ENCODE measurements at places on chromosomes 5 and 9.

DNA sequence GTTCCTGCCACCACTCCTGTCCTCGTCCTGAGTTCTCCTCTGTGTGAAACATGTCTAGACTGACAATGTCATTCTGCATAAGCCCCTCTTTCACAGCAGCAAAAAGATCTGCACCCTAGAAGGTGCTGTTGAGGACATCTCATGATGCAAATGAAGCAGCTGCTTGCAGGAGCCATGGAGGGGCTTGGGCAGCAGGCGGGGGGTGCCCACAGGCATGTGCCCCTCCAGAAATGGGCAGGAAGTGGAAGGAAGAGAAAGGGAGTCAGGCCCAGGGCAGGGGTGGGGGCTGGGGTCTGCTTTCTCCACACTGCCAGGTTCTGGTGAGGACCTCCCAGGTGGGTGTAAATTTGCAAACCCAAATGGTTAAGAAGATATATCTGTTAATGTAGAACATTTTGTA lies 54.5 kb upstream of the KCNMB1 start:
- DNase-seq: no peak

GRCh38 chr9:88725300-88726019 lies 190.5 kb downstream of the NXNL2 start:
- DNase-seq: no peak

GRCh38 chr9:73780916-73781315 lies 629.3 kb downstream of the ANXA1 start:
- no peak for DNase-seq

DNA sequence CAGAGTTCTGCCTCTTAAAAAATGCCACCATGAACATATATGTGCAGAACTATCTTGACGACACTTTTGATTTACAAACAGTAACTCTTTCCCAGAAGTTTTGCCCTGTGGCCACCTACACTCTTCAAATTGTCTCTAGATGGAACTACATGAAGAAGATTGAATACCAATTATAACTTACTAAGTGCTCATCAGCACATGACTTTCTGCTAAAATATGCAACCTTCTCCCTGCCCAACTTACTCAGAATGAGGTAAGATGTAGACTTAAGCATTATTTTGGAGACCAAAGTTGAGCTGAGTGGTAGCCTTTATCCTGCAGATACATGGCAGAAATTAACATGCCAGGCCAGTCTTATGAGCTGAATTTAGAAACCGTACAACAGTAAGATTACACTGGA lies 105.4 kb downstream of the SEMA5A start:
- DNase-seq: no peak

DNA sequence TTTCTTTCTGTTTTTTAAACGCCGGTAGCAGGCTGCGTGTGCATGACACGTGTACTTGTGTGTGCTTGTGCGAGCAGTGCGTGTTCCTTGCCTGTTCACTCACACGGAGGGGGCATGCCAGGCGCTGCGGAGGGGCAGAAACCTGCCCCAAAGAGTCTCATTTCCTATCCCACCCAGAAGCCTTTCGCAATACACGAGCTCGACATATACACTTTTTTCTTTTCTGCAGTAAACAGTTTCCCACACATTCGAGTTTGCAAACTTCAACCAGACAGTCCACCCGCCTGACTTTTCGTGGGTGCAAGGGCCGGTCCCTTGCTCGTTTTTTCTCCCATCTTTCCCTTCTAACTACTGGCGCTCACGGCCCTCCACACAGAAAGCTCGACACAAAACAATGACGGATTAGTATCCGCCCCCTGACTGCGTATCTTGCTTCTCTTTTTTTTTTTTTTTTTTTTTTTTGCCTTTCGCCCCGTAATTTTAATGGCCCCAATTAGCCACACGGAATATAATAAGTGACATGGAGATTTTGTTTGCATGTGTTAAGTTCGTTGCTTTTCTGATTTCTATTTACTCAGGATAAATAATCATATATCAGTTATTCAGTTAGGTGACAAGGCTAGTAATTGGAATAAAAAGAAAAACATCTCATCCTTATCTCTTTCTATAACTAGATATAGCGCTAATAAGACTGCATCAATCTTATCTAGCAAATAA lies 5.3 kb upstream of the OTP start:
- DNase-seq: no peak

- no peak for DNase-seq
Measured at GRCh38 chr9:100219347-100219746, 120.3 kb downstream of the INVS start.

GRCh38 chr5:30069441-30070263 lies 1123.8 kb upstream of the CDH6 start:
- no peak for DNase-seq

GRCh38 chr9:126707083-126707482 lies 93.4 kb downstream of the LMX1B start:
- no peak for DNase-seq

GRCh38 chr9:120941046-120941770 lies 14.6 kb upstream of the TRAF1 start:
- no peak for DNase-seq

- DNase-seq: no peak
Measured at GRCh38 chr5:10578293-10578665, 14.4 kb downstream of the ANKRD33B start.

- no peak for DNase-seq
Measured at GRCh38 chr5:72179028-72179815, 71.9 kb downstream of the MAP1B start.

DNA sequence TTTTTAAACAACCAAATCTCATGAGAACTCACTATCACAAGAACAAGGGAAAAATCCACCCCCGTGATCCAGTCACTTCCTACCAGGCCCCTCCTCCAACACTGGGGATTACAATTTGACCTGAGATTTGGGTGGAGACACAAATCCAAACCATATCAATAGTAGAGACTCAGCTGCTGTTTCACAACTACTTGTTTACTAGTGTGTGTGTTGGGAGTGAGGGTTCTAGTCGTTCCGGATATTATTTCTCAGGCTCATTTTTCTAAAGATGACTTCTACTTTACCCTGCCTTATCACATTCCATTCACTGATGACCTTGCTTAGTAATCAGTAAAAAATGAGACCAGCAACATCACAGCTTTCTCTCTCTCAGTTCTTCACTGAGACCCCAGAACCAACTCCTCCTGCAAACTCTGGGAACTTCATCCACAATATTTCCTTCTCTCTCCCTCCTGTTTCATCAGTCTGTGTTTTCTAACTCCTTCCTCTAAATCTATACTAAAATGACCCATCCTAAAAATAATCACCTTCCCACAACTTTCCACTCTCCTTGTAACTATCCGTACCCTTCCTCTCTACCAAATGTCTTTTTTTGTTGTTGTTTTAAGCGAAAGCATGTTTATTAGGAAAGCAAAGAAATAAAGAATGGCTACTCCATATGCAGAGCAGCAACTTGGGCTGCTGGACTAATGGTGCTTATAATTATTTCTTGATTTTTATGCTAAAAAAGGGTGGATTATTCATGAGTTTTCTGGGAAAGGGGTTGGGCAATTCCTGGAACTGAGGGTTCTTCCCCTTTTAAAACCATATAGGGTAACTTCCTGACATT lies 121.5 kb upstream of the SPRY4 start:
- DNase-seq: no peak

GRCh38 chr5:133420440-133421301 lies 191.7 kb downstream of the FSTL4 start:
- DNase-seq: no peak

DNA sequence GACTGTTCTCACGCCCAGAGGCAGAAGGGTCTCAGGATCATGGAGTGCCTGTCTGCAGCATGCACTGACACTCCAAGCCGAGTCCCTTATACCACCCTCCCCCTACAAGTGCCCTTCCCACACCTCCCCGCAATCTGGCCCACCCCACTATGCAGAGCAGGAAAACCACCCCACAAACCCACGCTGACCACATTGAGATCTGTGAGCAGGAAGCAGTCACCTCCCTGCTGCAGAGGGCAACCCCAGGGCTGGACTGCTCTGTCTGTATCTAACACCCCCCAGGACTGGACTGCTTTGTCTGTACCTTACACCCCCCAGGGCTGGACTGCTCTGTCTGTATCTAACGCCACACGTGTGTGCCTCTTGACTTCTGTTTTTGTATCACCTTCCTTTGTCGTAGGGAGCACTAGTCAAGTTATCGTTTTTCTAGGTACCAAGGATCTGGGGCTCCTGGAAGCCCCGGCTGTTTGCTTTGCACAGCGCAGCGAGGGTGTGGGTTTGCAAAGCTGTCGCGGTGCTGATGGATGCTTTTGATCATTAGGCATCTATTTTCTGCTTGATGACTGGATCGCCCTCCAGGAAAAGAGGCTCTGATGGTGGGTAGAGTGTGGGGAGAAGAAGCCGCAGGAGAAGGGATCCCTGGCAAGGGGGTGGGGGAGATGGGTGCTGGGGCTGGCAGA lies 21.5 kb downstream of the OLFM1 start:
- no peak for DNase-seq

GRCh38 chr5:55316837-55317236 lies 9.0 kb downstream of the MTREX start:
- no peak for DNase-seq

GRCh38 chr5:170393235-170393634 lies 4.1 kb upstream of the KCNMB1 start:
- DNase-seq: peak; percentile 21

Data from stimulated activated CD4-positive, alpha-beta T cell treated with anti-CD3 and anti-CD28 coated beads, Interleukin-1b, Interleukin-23, amount 100 ng/mL, for 4 hours (primary cell).